ENCODE measurements at places on chromosomes 11 and 22.

- DNase-seq: no peak
Observed at GRCh38 chr11:102611291-102611690, 13.8 kb downstream of the MMP20 start.

GRCh38 chr22:31912407-31912743 lies 32.0 kb upstream of the YWHAH start:
- no peak for DNase-seq

DNA sequence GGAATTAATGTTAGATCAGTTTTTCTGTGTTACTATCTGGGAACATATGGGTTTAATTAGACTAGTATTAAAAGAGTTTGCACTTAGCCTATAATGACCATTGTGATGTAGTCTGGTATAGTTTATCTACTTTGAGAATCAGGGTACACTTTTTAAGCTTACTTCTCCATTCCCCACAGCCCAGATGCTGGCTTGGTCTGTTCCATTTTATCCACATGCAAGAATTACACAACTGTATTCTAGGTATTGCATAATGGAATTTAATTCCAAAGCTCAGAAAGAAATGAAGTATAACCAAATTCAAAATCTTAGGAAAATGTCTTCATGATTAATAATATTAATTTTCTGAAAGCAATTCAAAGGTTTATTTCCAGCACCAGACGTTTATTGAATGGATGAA lies 122.2 kb upstream of the PDGFD start:
- no peak for DNase-seq

DNA sequence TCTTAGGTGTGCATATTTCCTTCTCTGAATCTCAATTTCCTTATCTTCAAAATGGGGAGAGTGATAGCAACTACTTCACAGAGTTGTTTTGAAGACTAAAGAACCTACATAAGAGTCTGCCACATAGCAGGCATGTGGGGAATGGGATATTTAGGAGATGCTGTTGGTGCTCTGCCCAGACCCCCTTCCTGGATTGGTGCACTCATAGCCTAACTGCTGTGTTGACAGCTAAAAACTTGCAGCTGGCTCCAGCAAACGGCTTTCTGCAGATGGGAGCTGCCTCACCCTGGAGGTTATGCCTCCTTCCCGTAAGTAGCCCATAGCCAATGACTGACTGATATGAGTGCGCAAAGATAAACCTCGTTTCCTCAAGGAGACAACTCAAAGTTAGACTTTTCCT lies 106.1 kb downstream of the CD44 start:
- no peak for DNase-seq

- no peak for DNase-seq
Observed at GRCh38 chr11:33452836-33453624, 195.8 kb downstream of the HIPK3 start.

- no peak for DNase-seq
Observed at GRCh38 chr11:121700968-121701367, 248.2 kb upstream of the SORL1-AS1 start.

All from NCI-H1092 (cell line).